Left renal cortex interstitium (tissue), 4 donors: ENCODE measurements at places on chromosomes 4 and X.

GRCh38 chrX:147343467-147343866, 528.9 kb upstream of the CXorf51A start:
- no peak for DNase-seq

- DNase-seq: no peak
Measured at GRCh38 chr4:3193531-3194203, 55.3 kb upstream of the MSANTD1 start.

- DNase-seq: no peak
Measured at GRCh38 chr4:6115342-6115741, 85.0 kb downstream of the JAKMIP1 start.

- DNase-seq: no peak
Measured at GRCh38 chrX:152165033-152165743, 26.8 kb upstream of the MAGEA10 start.
